NCI-H187 (cell line): ENCODE measurements at places on chromosomes 4 and X.

GRCh38 chrX:122941806-122942205, 242.3 kb upstream of the GRIA3 start:
- no peak for DNase-seq

- no peak for DNase-seq
Observed at GRCh38 chr4:156298230-156298629, 344.6 kb upstream of the CTSO start.

DNA sequence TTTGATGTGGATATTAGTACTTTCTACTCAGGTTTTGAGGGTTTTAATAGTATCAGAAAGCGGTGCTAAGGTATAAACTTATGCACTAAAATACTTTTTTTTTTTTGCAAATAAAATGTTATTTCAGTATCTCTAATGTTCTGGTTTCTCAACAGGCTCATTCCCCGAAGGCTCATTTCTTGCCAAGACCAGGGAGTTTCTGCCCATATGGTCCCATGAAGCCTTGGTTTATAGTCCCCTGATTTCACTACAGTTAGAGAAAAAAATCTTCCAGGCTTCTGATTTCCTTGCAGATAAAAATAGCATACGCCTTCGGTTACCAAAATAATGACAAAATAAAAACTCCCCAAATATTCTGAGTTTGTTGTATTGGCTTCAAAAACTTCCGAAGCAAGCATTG, 814.2 kb upstream of the PABPC4L start:
- no peak for DNase-seq

- no peak for DNase-seq
Observed at GRCh38 chr4:172104539-172104938, 291.3 kb downstream of the GALNTL6 start.

- no peak for DNase-seq
Observed at GRCh38 chr4:146485968-146486367, 35.8 kb downstream of the SLC10A7 start.

DNA sequence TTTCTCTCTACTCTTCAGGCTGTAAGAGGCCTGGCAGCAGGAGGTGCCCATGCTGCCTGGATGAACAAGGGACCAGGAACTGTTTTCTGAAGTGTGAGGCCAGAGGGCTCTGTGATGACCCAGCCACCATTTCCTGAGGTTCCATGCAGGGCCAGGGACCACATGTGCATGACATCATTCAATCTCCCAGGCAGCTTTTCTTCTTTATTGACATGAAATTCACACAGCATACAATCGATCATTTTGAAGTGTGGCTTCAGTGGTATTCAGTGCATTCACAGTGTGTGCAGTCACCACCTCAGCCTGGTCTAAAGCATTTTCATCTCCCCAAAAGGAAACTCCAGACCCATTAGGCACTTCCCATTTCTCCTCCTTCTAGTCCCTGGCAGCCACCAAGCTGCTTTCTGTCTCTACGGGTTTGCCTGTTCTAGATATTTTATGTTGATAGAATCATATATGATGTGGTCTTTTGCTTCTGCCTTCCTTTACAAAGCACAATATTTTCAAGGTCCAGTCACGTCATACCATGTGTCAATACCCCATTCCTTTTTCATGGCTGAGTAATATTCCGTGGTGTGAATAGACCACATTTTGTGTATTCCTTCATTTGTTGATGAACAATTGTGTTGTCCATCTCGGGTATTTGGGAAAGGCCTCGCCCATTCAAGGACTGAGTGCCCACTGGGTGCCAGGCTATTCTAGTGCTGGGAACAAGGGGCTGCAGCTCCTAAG, 93.1 kb downstream of the PSAPL1 start:
- no peak for DNase-seq

- DNase-seq, result no peak
Observed at GRCh38 chrX:118901991-118902390, 72.4 kb upstream of the LONRF3 start.

DNA sequence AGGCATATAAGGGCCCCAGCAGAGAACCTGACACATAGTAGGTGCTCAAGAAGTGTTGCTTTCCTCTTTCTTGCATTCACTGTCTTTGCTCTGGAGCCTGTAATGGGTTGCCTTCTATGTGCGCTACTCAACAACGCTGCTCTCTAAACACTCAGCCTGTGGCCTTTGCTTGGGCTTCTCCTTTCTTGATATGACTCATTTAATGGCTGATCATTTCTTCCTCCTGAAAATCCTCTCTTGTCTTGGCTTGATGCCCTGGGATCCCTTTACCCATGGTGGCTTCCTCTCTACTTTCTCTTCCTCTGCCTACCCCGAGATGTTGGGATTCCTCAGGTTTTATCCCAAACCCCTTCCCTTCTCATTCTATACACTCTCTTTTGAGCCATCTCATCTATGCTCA, 19.9 kb upstream of the PJA1 start:
- DNase-seq, result no peak

- no peak for DNase-seq
Observed at GRCh38 chr4:121927948-121928347, 23.9 kb downstream of the TRPC3 start.

DNA sequence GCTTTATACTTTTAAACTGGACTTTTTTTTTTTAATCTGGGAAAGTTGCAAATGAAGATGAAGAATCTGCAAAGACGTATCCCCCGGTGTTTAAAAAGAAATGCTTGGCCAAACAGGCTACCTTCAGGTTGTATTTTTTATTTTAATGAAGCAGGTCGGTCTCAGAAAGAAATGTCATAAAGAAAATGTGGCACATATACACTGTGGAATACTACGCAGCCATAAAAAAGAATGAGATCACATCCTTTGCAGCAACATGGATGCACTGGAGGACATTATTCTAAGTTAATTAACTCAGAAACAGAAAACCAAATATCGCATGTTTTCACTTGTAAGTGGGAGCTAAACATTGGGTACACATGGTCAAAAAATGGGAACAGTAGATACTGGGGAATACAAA, 123.4 kb downstream of the IRF2 start:
- no peak for DNase-seq

DNA sequence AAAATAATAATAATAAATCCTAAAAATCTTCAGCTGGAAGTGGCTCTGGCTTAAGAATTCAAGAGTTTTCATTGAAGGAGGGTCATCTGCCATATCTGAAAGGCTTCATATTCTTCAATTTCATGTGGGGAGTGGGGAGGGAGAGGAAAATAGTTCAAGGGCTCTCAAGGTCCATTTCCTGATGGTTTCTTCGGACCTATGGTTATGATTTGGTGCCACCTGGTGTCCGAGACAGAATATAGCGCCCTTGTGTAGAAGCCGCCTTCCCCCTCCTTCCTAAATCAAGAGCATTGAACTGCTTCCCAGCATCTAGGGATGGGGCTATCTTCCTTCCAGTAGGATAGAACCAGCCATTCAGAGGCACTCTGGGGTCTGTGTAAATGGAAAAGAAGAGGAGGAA, 34.3 kb downstream of the NLGN3 start:
- no peak for DNase-seq

- no peak for DNase-seq
Observed at GRCh38 chr4:110163327-110164069, 34.9 kb downstream of the ELOVL6 start.

GRCh38 chr4:7788694-7789425, 150.8 kb downstream of the AFAP1 start:
- no peak for DNase-seq
